ENCODE measurements at places on chromosomes 3 and 15.

GRCh38 chr15:76967067-76967466 is 27.9 kb upstream of the PSTPIP1 start:
- H3K4me3 ChIP-seq: no peak overlapping the region
- peaks cover 2% of the 10 kb centered on the region for H3K4me1 ChIP-seq
- H3K36me3 ChIP-seq: no peaks in the 10 kb centered on the region
- H3K27ac ChIP-seq: no peak overlapping the region
- DNase-seq: no peak

- H3K4me1 ChIP-seq: peaks cover 11% of the 10 kb centered on the region
- no peaks in the 10 kb centered on the region for H3K36me3 ChIP-seq
- H3K4me3 ChIP-seq: no peak overlapping the region
- DNase-seq: no peak
These were observed 530.5 kb downstream of the FHIT start for GRCh38 chr3:60720736-60721135.

- peaks cover 29% of the 10 kb centered on the region for H3K36me3 ChIP-seq
- no peak for DNase-seq
- no peak overlapping the region for H3K4me3 ChIP-seq
- no peak overlapping the region for H3K27ac ChIP-seq
- H3K27me3 ChIP-seq: no peaks in the 10 kb centered on the region
- no peaks in the 10 kb centered on the region for H3K4me1 ChIP-seq
These were observed 62.4 kb downstream of the C3orf80 start for GRCh38 chr3:160287666-160288065.

GRCh38 chr15:64430000-64430735 is 30.2 kb upstream of the ZNF609 start:
- no peaks in the 10 kb centered on the region for H3K27me3 ChIP-seq
- no peak for DNase-seq
- peak overlapping the region; percentile 56 for H3K27ac ChIP-seq
- H3K4me3 ChIP-seq: no peak overlapping the region
- H3K4me1 ChIP-seq: peaks cover 18% of the 10 kb centered on the region
- H3K36me3 ChIP-seq: peaks cover 30% of the 10 kb centered on the region

GRCh38 chr3:138461896-138462295 is 27.5 kb downstream of the ESYT3 start:
- H3K27me3 ChIP-seq: peaks cover 2% of the 10 kb centered on the region
- no peak overlapping the region for H3K27ac ChIP-seq
- no peaks in the 10 kb centered on the region for H3K36me3 ChIP-seq
- DNase-seq: no peak
- H3K4me1 ChIP-seq: no peaks in the 10 kb centered on the region

DNA sequence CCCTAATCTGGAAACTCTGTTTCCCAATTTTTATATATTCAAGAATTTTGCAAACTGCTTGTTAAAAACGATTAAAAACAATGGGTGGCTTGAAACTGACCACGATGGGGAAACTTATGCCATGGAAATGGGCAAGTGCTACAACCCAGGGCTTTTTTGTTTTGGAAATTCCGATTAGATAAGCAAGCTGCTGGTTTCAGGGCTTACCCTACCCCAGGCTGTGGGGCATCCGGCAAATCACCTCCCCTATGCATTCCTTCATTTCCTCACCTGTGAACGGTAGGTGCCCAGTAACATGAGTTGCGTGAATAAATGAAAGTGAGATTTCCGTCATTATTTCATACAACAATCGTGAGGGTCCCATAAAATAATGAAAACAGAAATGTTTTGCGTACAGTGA is 34.3 kb downstream of the ST6GAL1 start:
- H3K4me1 ChIP-seq: peaks cover 70% of the 10 kb centered on the region
- peaks cover 23% of the 10 kb centered on the region for H3K36me3 ChIP-seq
- no peak overlapping the region for H3K4me3 ChIP-seq
- DNase-seq: no peak
- no peak overlapping the region for H3K27ac ChIP-seq
- H3K27me3 ChIP-seq: no peaks in the 10 kb centered on the region

DNA sequence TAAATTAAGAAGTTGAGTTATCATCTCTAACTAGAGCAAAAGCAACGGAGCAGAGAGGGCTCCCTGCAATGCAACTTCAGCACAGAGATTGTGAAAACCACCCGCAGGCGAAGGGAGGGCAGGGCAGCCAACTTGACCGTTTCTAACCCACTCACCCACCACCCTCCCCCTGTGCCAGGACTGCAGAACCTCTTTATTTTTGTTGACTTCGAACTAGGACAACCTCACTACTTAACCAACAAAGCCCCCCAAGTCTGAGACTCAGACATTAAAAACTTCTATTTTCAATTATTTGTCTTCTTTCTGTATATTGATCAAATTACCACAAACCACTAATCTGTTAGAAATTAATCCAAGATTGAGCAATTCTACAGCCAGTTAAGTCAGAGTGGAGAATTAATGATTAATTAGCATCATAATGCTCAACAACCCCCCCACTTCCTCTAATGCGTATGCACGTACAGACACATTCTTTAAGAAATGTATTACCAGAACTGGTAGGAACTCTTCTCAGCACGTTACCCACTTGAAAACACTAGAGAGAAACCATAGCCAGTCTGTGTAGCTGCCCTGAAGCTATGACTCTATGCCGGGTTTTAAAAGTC is 2.0 kb downstream of the MGLL start:
- H3K27me3 ChIP-seq: no peaks in the 10 kb centered on the region
- DNase-seq: no peak
- H3K4me1 ChIP-seq: peaks cover 65% of the 10 kb centered on the region
- peak overlapping the region; percentile 96 for H3K4me3 ChIP-seq
- H3K27ac ChIP-seq: peak overlapping the region; percentile 79
- peaks cover 28% of the 10 kb centered on the region for H3K36me3 ChIP-seq

DNA sequence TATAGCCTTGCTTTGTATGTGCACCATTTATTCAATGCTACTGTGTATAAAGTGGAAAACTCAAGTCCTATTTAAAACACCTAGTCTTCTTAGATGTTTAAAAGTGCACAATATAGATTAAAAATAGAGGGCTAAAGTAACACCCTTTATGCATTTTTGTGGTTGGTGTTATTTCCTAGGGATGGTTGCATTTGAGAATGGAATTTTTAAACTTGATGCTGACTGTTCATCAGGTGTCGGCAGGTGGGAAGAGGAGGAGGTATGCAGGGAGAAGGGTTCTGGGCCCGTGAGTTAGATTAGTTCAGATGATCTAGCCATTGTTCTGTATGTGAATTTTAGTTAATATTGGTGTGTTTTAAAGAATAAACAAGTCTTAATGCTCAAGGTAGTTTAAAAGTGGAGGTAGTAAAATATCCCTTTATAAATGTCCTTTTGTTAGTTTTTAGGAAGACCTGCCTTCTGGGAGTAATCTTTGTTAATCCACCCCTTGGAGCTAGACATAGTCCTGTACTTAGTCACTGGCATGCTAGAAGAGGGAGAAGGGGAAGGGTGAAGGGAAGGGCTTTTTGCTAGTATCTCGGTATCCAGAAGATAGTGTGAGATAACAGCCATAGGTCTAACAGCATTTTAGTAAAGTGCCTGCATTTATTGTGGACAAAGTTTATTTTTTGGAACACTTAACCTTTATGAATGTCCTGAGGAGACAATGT is 8.1 kb upstream of the SRPRB start:
- no peak overlapping the region for H3K27ac ChIP-seq
- DNase-seq: no peak

DNA sequence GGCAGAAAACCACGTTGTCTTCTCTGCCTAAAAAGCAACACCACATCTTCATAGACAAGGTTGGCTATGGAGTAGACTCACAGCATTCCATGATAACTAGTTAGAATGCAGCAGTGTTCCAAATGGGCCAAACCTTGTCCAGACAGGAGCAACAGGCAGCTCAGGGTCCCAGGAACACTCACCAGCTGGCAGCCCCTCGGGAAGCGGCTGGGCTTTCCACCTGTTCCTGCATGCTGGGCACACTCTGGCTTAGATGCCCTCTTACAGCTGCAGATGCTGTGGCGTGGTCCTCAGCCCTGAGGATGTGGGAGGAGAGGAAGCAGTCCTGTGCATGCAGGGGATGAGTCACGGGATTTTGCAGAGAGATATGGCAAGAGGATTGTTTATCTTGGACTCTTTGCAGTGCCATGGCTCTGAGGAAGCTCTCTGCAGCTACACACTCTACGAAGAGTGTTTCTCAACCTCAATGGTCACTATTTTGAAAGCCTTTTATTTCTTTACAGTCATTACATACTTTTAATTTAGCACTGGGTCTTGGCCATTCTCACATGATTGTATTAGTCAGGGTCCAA is 11.3 kb downstream of the NRROS start:
- H3K27me3 ChIP-seq: no peaks in the 10 kb centered on the region
- peak overlapping the region; percentile 7 for H3K4me3 ChIP-seq
- DNase-seq: no peak
- H3K27ac ChIP-seq: peak overlapping the region; percentile 80
- H3K4me1 ChIP-seq: peaks cover 33% of the 10 kb centered on the region
- no peaks in the 10 kb centered on the region for H3K36me3 ChIP-seq

DNA sequence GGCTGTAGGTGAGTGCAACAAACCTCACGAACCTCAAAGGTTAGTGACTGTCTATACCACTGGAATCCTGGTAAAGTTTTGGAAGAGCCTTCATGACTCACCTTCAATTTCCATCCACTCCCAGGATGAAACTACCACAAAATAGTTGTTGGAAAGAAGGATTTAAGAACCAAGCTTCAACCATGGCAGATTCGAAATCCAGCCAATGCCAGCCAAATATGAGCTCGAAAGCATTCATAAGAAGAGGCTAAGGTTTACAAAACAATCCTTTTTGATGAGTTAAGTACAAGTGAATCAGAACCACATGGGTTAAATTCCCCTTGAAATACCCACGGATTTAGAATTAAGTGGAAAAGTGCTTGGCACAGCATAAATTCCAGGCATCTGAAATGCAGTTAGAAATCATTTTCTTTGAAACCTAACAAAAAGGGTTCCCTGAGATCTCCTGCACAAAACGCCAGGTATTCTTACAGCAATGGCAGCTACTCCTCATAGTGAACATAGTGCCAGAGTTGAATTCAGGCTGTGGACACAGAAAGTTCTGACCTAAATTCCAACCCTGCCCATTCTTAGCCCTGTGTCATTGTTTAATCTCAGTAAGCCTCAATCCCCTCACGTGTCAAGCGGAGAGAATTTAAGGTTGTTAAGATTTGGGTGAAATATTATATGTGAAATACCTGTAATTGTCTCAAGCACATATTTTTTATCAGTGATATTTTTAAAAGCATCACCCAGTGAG is 89.2 kb downstream of the FBN1 start:
- no peaks in the 10 kb centered on the region for H3K27me3 ChIP-seq
- peak overlapping the region; percentile 94 for H3K27ac ChIP-seq
- H3K4me1 ChIP-seq: peaks cover 91% of the 10 kb centered on the region
- H3K4me3 ChIP-seq: no peak overlapping the region

GRCh38 chr3:132321304-132321703 is 4.1 kb downstream of the ACP3 start:
- H3K36me3 ChIP-seq: no peaks in the 10 kb centered on the region
- H3K4me3 ChIP-seq: no peak overlapping the region
- H3K27ac ChIP-seq: no peak overlapping the region
- DNase-seq: no peak
- H3K27me3 ChIP-seq: peaks cover 14% of the 10 kb centered on the region

GRCh38 chr3:66489115-66489514 is 11.7 kb downstream of the LRIG1 start:
- no peak for DNase-seq
- H3K27me3 ChIP-seq: no peaks in the 10 kb centered on the region
- peaks cover 72% of the 10 kb centered on the region for H3K4me1 ChIP-seq

DNA sequence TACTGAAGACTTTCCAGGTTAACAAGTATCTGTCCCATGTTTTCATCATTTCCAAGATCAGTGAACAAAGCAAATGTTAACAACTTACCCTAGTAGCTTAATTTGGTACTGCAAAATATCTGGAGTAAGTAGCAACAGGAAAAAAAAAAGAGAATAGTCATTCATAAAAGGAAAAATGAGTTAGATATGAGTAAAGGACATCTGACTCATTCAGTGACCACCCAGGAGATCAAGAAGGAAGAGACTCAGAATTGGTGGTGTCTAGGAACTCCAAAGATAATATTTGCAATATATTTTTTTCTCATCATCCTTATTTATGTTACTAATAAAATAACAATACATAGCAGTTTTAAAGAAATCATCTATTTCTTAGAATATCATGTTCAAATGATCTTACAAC is 253.8 kb upstream of the COL8A1 start:
- no peak for DNase-seq
- peak overlapping the region; percentile 82 for H3K27ac ChIP-seq
- H3K4me1 ChIP-seq: peaks cover 44% of the 10 kb centered on the region
- no peak overlapping the region for H3K4me3 ChIP-seq

DNA sequence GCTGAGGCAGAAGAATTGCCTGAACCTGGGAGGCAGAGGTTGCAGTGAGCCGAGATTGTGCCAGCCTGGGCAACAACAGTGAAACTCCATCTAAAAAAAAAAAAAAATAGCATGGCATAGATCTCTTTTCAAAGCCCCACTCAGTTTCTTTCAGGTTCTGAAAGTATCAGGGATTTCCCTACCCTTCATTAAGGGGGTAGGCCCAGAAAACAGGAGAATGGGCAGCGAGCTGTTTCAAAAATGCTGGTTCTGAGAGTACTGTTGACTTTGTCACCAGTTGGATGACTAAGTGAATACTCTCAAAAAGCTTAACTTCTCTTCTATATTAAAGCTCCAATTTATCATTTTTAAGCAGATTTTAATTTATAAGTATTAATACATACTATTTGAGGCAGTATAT is 72.8 kb downstream of the ARHGAP31 start:
- no peak overlapping the region for H3K4me3 ChIP-seq
- H3K36me3 ChIP-seq: peaks cover 27% of the 10 kb centered on the region
- H3K4me1 ChIP-seq: peaks cover 34% of the 10 kb centered on the region
- DNase-seq: no peak

DNA sequence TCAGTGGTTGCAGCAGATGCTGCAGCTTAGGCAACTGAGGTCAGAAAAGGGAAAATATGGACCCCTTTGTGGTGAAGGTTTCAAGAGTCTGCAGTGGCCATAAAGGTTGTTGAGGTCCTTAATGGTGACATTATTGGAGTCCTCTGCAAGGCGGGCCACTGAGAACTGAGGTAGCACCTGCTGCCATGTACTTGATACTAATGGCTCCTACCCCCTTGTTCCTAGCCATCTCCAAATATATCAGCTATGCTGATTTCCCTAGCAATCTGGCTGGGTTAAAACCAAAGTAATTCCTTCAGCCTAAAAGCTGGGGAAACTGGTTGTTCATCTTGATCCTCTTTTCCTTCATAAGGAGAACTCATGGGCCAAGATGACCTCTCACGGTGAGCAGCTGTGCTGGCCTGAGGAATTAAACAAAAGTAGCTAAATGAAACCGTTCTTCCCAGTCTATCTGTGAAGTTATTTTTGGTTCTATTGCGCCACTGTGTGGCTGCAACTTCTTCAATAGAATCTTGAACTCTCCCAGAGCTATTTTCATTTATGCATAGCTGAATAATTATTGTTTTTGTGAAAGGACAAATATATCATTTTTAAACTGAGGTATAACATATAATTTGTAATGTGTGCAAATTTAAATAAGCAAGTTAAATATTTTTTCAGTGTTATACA is 76.1 kb upstream of the PLSCR4 start:
- no peaks in the 10 kb centered on the region for H3K27me3 ChIP-seq
- H3K4me3 ChIP-seq: no peak overlapping the region
- no peaks in the 10 kb centered on the region for H3K36me3 ChIP-seq
- no peak for DNase-seq
- H3K27ac ChIP-seq: no peak overlapping the region

GRCh38 chr3:64584179-64584578 is 103.6 kb downstream of the ADAMTS9 start:
- H3K27me3 ChIP-seq: peaks cover 3% of the 10 kb centered on the region
- H3K36me3 ChIP-seq: no peaks in the 10 kb centered on the region
- H3K27ac ChIP-seq: no peak overlapping the region
- no peak for DNase-seq
- peaks cover 7% of the 10 kb centered on the region for H3K4me1 ChIP-seq

- no peaks in the 10 kb centered on the region for H3K36me3 ChIP-seq
- H3K4me3 ChIP-seq: no peak overlapping the region
- no peak for DNase-seq
- H3K27me3 ChIP-seq: peaks cover 65% of the 10 kb centered on the region
- H3K4me1 ChIP-seq: no peaks in the 10 kb centered on the region
- no peak overlapping the region for H3K27ac ChIP-seq
These were observed 114.5 kb downstream of the FOXB1 start for GRCh38 chr15:60118626-60119025.

All from osteocyte (in vitro differentiated cells).